ENCODE measurements at places on chromosomes 3 and 15.

DNA sequence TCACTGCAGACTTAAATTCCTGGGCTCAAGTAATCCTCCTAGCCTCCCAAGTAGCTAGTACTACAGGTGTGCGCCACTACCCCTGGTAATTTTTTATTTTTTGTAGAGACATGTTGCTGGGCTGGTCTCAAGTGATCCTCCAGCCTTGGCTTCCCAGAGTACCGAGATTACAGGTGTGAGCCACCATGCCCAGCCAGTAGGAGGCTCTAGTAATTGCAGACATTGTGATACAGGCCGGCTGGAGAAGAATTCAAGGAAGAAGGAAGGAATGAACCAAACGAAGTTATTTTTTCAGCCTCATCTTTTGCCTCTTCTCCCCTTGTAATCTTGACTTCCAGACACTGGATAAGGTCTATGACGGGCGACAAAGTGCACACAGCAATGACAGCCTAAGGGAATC lies 3.2 kb upstream of the PPP4R2 start:
- no peak for DNase-seq

DNA sequence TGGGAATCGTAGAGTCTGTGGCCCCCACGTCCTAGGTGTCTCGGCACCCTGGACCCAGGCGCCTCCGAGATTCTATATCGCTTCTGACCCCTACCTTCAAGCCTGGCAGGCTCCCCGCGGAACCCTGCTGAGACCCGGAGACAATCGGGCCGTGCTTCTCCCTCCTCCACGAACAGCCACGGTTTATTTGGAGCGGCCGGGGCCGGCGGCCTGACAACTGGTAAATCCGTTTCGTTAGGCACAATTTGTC lies 1.4 kb downstream of the GATA2 start:
- DNase-seq = no peak

DNA sequence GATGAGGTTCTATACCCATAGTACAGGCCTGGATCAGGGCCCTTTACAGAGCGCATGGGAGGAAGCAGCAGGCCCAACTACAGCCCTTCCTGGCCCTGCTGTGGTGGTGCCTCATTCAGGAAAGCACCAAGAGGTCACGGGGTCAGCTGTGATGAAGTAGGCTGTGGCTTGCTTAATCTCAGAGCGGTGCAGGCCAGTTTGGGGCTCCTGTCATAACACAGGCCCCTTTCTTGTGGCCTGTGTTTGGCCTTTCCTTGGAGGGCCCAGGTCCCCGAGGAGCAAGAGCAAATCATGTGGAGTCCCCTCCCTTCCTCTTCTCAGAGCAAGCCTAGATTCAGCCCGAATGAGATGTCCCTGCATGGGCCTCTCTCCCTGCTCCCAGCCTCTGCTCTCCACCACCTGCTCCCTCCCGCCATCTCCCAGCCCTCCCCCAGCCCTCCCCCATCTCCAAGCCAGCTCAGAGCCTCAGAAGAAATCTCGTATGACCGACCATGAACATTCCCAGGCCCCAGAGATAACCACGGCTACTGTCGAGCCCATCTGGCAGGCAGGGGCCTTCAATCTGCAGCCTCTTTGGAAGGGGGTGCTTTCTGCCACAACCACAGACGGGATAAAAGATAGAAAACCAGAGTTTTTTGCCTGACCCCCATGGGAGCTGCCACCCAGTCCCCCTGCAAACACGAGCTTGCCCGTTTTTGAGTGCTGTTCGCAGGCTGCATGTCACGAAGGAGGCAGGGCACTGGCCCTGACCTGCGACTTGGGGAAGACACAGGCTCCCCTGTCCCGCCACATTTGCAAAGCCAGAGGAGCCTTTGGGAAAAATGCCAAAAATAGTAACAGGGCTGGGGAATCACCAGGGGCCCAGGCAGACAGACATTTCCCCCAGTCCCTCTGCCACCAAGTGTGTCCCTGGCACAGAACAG lies 32.3 kb upstream of the DUSP7 start:
- DNase-seq = peak; percentile 52

DNA sequence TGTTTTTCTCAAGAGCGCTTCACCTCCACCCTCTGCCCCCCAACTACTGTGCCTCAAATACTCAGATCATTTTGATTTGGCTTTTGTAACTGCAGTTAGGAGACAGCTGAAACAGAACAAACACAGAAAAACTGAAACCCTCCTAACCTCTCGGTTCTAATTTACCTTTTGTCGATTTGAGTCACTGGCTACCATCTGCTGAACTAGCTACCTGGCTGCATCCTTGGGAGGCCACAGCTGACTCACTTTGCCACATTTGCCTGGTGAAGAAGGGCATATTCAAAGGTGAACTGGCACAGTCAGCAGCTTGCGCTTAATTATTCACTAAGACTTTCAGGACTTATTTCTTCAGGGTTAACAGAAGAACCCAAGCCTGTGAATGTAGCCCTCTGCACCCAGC lies 117.7 kb downstream of the FOXB1 start:
- no peak for DNase-seq

GRCh38 chr3:21533002-21533401 lies 218.0 kb downstream of the ZNF385D start:
- no peak for DNase-seq

GRCh38 chr3:43729707-43730414 lies 39.1 kb downstream of the ABHD5 start:
- DNase-seq = no peak

GRCh38 chr3:138594150-138594934 lies at the start of gene CEP70:
Gene CEP70 (minus strand): TSS chr3:138594260. CDS start chr3:138572927, 21,333 bp downstream.
- peak; percentile 85 for DNase-seq

DNA sequence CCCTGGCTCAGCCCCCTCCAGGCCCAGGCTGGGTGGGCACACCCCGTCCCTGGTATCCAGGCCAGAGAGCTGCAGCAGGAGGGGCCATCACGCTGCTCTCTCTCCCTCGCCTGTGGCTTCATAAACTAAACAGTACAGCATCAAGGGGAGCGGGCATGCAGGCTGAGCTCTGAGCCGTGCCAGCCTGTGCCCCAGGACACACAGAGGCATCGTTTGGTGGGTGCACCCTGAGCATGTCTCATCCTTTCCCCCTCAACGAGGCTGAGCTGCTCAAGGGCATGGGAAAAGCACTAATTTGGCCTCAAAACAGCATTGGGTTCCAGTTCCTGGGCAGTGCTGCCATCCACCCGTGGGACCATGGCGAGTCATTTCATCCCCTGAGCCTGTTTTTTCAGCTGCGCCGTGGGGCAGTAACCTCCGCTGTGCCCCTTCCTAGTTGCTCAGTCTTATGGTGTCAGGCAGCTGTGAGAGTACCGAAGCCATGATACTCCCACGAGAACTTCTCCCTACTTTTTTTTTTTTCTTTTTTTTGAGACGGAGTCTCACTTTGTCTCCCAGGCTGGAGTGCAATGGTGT lies 79.6 kb downstream of the CPN2 start:
- DNase-seq = no peak

DNA sequence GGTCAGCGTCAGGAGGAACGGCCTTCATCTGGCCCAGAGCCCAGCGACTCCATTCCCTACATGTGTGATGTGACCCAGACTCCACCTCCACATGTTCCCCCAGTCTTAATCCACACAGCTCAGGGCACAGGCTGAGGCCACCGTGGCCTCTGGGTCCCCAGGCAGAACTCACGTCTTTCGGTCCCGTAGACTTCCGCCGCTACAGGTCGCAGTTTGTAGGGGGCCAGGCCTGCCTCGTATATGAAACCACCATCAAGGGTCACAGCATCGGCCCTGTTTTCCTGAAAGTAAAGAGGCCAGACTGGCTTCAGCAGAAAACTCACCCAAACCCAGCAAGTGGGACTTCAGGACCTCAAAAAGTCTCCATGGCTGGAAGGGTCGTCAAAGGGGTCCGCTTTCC lies 8.6 kb downstream of the LTF start:
- no peak for DNase-seq
